ENCODE measurements at places on chromosomes 2 and 18.

- DNase-seq: no peak
Measured at GRCh38 chr2:113291191-113291590, 12.5 kb upstream of the PAX8 start.

- DNase-seq: no peak
Measured at GRCh38 chr2:138016351-138017087, 52.2 kb downstream of the HNMT start.

DNA sequence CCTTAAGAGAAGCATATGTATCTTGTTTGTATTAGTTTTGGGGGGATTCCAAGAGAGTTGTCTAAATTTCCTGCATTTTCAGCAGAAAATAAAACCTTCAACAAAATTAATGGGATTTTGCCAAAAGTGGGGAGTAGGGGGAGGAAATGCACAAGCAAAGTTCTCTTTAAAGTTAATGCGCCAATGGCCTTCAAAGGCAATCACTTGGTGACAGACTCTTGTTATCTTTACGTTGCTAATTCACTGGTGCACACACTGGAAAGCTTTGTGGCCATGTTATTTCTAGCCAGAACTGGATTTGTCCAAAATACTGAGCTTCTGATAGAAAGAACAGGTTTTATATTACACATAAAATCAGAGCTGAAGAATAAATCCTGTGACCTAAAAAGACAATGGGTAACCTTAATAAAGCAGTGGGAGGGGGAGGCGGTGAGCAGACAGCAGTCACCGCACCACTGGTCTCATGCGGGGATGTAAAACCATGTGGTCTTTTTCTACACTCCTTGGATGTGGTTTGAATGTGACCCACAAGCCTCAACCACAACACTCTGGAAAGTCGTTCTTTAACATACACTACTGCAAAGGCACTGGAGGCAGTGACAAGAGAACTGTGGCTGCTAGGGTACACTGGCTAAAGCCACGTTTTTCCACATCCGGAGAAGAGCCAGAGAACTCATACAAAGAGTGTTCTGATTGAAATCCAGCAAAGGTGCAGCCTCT is 176.9 kb upstream of the SMAD7 start:
- no peak for DNase-seq

DNA sequence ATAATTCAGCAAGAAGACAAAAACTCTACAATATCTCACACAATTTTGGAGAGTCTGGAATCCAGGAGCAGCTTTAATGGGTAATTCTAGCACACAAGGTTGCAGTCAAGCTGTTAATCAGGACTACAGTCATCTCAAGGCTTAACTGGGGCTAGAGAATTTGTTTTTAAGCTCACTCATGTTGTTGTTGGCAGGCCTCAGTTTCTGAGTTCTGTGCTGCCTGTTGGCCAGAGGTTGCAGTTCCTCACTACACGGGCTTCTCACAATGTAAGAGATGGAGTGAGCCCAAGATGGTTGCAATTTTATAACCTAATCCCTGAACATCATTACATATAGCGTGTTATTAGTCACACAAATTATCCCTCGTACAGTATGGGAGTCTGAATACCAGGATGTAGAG is 50.6 kb upstream of the TMEFF2 start:
- DNase-seq: no peak

GRCh38 chr2:241601841-241602240 is 35.1 kb downstream of the THAP4 start:
- DNase-seq: no peak

Data from activated T-helper 1 cell treated with anti-CD3 and anti-CD28 coated beads, Interleukin-2, amount 50 U/mL, for 16 hours (primary cell).